ENCODE measurements at places on chromosomes 6 and 20. TPM values are rescaled to one million over a fixed set of nuclear protein-coding genes. Genes with fewer than 3 reads are reported as not detected.

OXT gene
- not detected for total RNA-seq

SPINT4 gene
- total RNA-seq, result not detected

PEDS1 gene
- total RNA-seq, result 20.2 TPM

GFOD1 gene
- total RNA-seq, result 19.8 TPM

FAM83C gene
- under 0.01 TPM for total RNA-seq

ADA gene
- total RNA-seq, result 5.3 TPM

NFYA gene
- total RNA-seq, result 14.9 TPM

C20orf141 gene
- not detected for total RNA-seq

CTCFL gene
- not detected for total RNA-seq

RAB23 gene
- 16.1 TPM for total RNA-seq

EMILIN3 gene
- not detected for total RNA-seq

ENPP5 gene
- 1.1 TPM for total RNA-seq

TCP11 gene
- total RNA-seq, result not detected

OR2B6 gene
- total RNA-seq, result not detected

SH3BGRL2 gene
- 11.5 TPM for total RNA-seq

PHACTR1 gene
- total RNA-seq, result 0.96 TPM

SAMD5 gene
- total RNA-seq, result 0.48 TPM

LAMA4 gene
- 1.4 TPM for total RNA-seq

SFTA2 gene
- not detected for total RNA-seq

RBBP8NL gene
- 0.24 TPM for total RNA-seq

FLOT1 gene
- 19.0 TPM for total RNA-seq

LINC00237 gene
- total RNA-seq, result not detected

KIAA0408 gene
- total RNA-seq, result not detected

PRRC2A gene
- total RNA-seq, result 35.6 TPM

GGTLC1 gene
- not detected for total RNA-seq

TREM2 gene
- 2.8 TPM for total RNA-seq

HUS1B gene
- 0.85 TPM for total RNA-seq

BCAS4 gene
- total RNA-seq, result 11.1 TPM

VSTM2L gene
- total RNA-seq, result 43.3 TPM

PAK5 gene
- total RNA-seq, result not detected

ESR1 gene
- total RNA-seq, result under 0.01 TPM

DLK2 gene
- 5.3 TPM for total RNA-seq

LY6G6F gene
- not detected for total RNA-seq

PRICKLE4 gene
- not detected for total RNA-seq

Data from tracheal epithelial cell (primary cell).